Cortex of kidney (tissue), 1 donor: ENCODE measurements at places on chromosomes 2 and 18.

GRCh38 chr2:86229221-86229620, 30.0 kb downstream of the MRPL35 start:
- DNase-seq: no peak

DNA sequence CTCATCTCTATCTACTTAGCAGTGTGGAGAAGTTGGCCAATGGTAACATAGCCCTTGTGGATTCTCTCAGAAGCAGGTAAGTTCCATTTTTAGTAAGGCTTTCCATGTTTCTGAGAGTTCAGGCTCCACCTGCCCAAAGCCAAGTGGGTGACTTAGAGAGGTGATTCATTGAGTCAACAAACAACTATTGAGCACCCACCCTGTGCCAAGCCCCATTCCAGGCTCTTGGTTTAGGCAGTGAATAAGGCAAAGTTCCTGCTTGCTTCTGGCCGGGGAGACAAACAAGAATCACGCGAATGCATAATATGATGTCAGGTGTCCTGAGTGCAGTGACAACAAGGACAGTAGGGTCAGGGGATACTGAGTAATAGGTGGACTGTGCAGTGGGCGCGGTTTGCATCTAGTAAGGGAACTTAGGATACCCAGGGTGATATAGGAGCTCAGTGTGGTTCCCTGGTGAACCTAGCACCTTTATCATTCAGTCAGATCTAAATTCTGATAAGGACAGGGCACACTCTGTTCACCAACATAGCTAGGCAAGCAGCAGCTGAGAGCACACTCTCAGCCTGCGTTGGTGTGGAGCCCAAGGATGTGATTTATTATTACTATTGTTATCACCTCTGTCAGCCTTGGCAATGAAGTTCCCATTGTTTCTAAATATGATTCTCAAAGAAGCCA, 31.7 kb upstream of the KCTD1 start:
- no peak for DNase-seq

GRCh38 chr2:134341476-134341875, 87.6 kb downstream of the MGAT5 start:
- no peak for DNase-seq

DNA sequence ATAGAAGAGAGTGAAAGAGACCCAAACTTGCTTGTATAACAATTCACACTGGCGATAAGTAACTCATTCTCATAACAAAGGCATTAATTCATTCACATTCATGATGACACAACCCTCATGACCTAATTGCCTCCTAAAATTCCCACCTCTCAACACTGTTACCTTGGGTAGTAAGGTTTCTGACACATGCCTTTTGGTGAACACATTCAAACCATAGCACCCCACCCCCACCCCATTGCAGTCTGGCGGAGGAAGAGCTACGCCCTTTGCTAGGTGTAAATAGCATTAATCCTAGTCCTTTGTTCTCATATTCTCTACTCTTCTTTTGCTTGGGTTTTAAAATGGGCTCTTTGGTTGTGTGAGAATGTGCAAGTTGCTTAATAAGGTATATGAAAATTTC, 361.5 kb downstream of the DSEL start:
- no peak for DNase-seq

DNA sequence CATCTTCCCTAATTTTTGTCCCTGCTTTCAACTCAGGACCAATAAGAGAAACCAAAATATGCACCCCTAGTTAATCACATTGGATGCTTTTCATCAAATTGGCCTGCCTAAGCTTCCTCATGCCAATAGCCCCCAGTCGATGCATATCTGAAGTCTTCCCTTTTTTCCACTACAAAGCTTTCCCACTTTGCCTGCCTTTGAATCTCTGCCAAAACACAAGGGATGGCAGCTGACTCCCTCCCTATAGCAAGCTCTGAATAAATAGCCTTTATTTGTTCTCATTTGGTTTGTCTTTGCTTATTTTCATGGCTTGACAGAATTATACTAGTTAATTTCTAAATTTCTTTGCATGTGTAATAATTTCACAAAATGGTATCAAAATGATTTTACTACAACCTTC, 621.2 kb downstream of the MBD2 start:
- no peak for DNase-seq

GRCh38 chr2:179584760-179585159, 276.7 kb downstream of the ZNF385B start:
- DNase-seq: no peak

DNA sequence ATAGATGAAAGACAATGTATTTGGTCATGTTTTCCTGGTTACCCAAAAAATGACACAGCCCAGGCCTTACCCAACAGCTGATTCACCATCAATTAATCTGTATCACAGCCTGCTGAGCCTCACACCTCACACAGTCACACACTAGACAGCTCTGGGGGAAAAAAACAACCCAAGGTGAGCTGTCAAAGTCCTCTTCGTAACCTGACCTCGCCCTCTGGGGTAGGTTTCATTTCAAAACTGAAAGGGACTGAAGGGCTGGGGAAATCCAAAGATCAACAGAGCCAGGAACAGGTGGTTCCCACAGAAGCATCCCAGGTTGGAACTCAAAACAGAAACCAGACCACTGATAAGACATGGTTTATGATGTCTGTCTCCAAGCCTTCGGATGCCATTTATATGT, 18.2 kb upstream of the PCBP1 start:
- no peak for DNase-seq
